ENCODE measurements at places on chromosomes 3 and 15. TPM values are rescaled to one million over a fixed set of nuclear protein-coding genes. Genes with fewer than 3 reads are reported as not detected.

GRCh38 chr3:186931532-186932280 lies 1.4 kb downstream of the ST6GAL1 start:
- DNase-seq: no peak

DNA sequence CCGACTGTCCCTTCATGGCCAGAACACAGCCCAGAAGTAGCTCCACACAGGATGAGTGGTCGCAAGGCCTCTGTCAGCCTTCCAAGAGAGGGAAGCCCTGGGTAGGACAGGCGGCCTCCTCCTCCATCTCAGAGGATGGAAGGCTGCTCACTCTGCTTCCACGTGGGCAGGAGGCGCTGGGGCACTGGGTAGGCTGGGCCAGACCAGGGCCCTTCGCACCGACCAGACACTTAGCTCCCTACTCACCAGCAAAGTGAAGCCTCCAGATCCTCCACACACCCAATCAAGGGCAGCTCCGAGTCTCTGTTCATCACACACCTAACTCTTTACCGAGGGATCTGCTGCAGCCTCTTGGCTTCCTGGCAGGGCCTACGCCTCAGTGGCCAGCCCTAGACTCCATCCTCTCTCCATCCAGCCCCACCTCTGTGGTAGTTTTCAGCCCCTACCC lies 24.3 kb upstream of the PLXNA1 start:
- no peak for DNase-seq

DNA sequence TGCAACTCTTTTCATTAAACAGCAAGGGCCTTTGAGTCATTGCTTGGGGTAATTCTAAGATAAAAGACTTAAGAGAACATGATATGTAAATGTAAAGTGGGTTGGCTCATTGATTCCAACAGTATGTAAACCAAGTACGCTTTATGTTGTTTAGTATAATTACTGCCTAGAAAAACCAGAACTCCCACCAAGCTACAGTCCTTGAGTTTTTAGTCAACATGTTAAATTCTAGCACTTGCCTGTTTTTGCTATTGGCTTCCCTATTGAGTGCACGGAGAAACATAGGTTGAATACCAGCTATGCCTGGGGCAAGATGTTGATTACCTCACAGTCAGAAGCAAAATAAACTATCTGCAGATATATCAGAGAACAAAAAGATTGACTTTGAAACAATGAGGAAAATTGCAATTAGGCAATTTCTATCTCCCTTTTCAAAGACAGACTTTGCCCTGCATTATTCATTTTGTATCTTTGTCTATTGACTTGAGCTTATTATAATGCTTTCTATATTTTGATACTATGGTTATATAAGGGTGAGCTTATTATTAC lies 179.3 kb downstream of the ZPLD1 start:
- DNase-seq: no peak

DNA sequence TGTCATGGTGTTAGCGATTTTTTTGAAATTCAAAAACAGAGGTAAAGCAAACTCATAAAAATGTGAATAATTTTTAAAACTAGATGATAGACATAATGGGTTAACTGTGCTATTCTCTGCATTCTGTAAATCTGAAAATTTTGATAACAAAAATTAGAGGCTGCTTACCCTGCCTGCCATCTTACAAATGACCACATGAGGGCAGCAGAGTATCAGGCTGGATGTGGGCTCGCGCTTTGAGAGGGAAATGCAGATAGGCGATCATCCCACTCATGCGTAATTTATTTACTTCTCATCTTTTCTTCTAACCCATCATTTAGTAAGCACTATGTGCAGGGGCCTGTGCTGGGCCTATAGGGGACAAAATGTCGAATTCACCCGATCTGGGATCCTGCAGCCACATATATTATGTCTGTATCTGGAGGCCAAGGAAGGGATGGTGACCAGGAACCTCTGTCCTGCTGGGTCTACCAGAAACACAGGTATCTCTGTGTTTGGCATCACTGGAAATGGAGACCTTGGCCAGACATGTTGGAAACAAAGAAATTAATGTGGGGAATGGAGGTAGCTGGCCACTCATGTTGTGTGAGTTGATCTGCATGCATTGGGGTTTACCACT lies 7.8 kb upstream of the RAD18 start:
- peak; percentile 53 for DNase-seq

Gene GOLGA6B
- polyA plus RNA-seq: 0.60 TPM

DNA sequence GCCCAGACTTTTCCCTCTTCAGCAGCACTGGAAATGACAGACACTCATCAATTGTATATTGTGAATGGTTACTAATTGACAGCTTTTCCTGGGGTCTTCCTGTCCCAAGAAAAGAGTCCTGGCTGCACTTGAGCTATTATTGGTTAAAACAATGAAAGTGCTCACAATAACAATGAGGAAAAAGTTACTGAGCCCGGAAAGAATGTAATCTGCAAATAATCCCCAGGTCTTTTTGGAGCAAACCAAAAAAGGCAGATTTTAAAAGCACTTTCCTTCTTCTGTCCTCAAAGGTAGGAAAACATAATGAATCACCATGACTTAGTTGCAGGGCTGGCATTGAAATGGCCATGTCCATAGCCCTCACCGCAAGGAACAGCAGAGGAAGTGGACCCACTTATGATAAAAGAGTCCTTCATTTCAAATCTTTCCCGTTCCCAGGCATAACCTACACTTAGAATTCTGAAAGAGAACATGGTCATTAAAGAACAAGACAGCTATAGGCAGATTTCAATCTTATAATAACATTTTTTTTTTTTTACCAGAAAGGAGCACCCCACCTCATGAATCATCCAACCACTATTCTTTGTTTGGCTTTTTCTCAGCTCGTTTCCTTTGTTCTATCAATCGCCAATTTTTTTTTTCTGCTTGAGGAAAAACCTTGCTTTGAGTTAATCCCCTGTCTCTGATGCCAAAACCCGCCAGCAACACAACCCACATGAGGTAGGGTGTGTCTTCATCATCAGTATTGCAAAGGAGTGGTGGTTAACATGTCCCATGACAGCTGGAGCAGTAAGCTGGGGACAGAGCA lies 35.5 kb upstream of the ATP1B3 start:
- DNase-seq: no peak

GRCh38 chr3:186520957-186521842 lies 23.0 kb downstream of the CRYGS start:
- no peak for DNase-seq

Gene SNX22
- 0.83 TPM for polyA plus RNA-seq

Gene ABI3BP
- 24.1 TPM for polyA plus RNA-seq

GRCh38 chr3:197889204-197889930 lies 60.6 kb upstream of the RPL35A start:
- DNase-seq: no peak

GRCh38 chr3:1164101-1164500 lies 71.3 kb downstream of the CNTN6 start:
- no peak for DNase-seq

GRCh38 chr3:188553569-188553968 lies 399.6 kb downstream of the LPP start:
- no peak for DNase-seq

- DNase-seq: no peak
Measured at GRCh38 chr3:111954228-111954990, 24.4 kb upstream of the ABHD10 start.

Gene AP3B2
- polyA plus RNA-seq: 2.8 TPM

GRCh38 chr15:90411176-90411575 lies 23.1 kb downstream of the IQGAP1 start:
- DNase-seq: no peak

Gene ZBED2
- polyA plus RNA-seq: 0.31 TPM

Gene FOXB1
- not detected for polyA plus RNA-seq

DNA sequence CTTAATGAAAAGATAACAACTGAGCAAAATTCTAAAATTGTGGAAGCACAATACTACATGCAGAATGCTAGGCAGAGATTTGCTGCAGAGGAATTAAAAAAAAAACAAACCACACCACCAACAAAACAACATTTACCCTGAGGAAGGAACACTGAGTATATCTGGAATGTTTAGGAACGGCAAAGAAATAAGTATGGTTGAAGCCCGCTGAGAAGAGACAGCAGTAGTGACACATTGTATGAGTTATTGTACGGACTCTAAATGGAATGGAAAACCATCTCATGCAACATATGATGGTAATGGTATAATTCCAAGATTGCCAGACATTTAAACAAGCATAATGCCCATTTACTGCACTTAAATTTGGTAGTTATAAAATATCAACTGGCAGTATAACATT lies 568.2 kb upstream of the CCDC54 start:
- DNase-seq: no peak
